ENCODE measurements at places on chromosomes 2 and 18. TPM values are rescaled to one million over a fixed set of nuclear protein-coding genes. Genes with fewer than 3 reads are reported as not detected.

RAMP1 gene
- 0.65 TPM for total RNA-seq

FASTKD2 gene
- 37.9 TPM for total RNA-seq

ITPRIPL1 gene
- 16.1 TPM for total RNA-seq

UNC50 gene
- total RNA-seq, result 33.4 TPM

CLEC4F gene
- total RNA-seq, result not detected

IL37 gene
- total RNA-seq, result not detected

RUFY4 gene
- not detected for total RNA-seq

SPOPL gene
- 14.5 TPM for total RNA-seq

LINC00305 gene
- total RNA-seq, result not detected

IL36B gene
- not detected for total RNA-seq

SIX2 gene
- total RNA-seq, result 1.0 TPM

SCYGR4 gene
- total RNA-seq, result not detected

KLHL41 gene
- total RNA-seq, result not detected

GALNT5 gene
- 0.06 TPM for total RNA-seq

PPP1R1C gene
- 5.3 TPM for total RNA-seq

POMC gene
- total RNA-seq, result 2.2 TPM

HOXD9 gene
- not detected for total RNA-seq

ZNF396 gene
- total RNA-seq, result 0.74 TPM

SDC1 gene
- total RNA-seq, result 45.3 TPM

DAW1 gene
- 0.84 TPM for total RNA-seq

MRPL30 gene
- total RNA-seq, result 46.2 TPM

C2orf80 gene
- 1.3 TPM for total RNA-seq

HOXD12 gene
- not detected for total RNA-seq

ZNF532 gene
- total RNA-seq, result 240 TPM

TWIST2 gene
- total RNA-seq, result 2.6 TPM

BOLA3 gene
- total RNA-seq, result 67.3 TPM

UPP2 gene
- not detected for total RNA-seq

OBSL1 gene
- total RNA-seq, result 135 TPM

PIEZO2 gene
- 14.7 TPM for total RNA-seq

CYP27C1 gene
- 3.2 TPM for total RNA-seq

SPEG gene
- total RNA-seq, result 32.0 TPM

KCNG2 gene
- 0.19 TPM for total RNA-seq

SLC4A5 gene
- 0.86 TPM for total RNA-seq

SCN7A gene
- total RNA-seq, result 0.19 TPM

MARCHF4 gene
- total RNA-seq, result 2.9 TPM

D2HGDH gene
- 8.1 TPM for total RNA-seq

SERPINB11 gene
- total RNA-seq, result not detected

DSG4 gene
- not detected for total RNA-seq

ARHGAP15 gene
- not detected for total RNA-seq

PDCD1 gene
- 0.48 TPM for total RNA-seq

PRKAG3 gene
- total RNA-seq, result not detected

ACMSD gene
- not detected for total RNA-seq
